ENCODE measurements at places on chromosomes 4 and X.

DNA sequence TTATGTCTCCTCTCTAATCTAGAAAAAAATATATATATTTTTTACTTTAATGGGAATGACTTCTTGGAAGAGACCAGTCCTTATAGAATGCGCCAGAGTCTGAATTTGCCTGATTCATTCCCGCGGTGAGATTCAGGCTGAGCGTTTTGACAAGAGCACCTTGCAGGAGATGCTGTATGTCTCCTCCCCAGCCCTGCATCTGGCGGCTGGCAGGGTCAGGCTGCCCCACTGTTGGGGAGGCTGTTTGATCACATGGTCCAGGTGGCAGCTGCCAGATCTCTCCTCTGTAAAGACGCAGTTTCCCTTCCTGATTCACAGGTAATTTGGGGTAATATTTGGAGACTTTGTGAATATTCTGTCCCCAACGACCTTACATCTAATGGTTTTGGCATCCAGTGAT lies 9.7 kb downstream of the PDZD4 start:
- no peak for DNase-seq

GRCh38 chr4:7967501-7968261 lies 28.0 kb upstream of the AFAP1 start:
- DNase-seq = no peak

DNA sequence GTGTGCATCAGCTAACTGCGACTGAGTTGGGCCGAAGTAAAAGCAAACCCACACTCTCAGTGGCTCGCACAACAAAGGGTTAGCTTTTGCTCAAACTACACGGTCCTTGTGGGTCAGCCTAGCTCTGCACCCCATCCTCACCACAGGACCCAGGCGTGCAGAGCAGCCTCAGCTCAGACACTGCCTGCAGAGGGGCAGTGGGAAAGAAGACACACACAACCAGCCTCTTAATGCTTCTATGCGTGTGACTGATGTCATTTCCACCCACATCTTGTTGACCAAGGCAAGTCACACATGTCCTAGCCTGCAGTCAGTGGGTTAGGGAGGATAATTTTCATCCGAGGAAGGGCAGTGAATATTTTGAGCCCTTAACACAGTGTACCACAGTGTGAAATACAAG lies 40.5 kb downstream of the HMGB2 start:
- DNase-seq = no peak

- no peak for DNase-seq
These were observed 1.3 kb downstream of the NAF1 start for GRCh38 chr4:163165217-163166017.

DNA sequence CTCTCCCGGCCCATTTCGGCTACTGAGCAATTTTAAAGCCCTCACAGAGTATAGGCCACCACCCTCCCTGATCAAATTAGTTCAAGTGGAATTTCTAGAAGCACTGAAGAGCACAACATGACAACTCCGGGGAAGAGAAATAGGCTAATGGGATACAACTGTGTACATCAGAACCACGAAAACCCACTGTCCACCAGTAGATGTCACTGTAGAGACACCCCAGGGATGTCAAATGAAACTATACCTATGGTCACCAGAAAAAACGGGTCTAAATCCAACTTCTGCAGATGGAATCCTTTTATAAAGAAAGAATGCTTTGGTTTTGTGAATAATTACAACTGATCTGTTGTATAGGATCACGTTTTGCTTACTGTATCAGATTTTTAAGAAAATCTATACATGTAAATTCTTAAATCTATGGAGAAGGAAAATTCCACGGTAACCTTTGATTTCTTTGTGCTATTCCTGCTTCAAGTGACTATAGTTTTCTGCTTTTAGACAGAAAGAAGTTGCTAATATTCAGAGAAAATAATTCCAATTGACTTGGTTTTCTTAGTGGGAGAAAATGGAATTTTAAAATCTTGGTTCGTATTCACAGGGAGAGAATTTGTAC lies 29.5 kb upstream of the MAP3K15 start:
- peak; percentile 78 for DNase-seq

- DNase-seq = no peak
These were observed 73.2 kb downstream of the HAUS3 start for GRCh38 chr4:2168469-2169319.

DNA sequence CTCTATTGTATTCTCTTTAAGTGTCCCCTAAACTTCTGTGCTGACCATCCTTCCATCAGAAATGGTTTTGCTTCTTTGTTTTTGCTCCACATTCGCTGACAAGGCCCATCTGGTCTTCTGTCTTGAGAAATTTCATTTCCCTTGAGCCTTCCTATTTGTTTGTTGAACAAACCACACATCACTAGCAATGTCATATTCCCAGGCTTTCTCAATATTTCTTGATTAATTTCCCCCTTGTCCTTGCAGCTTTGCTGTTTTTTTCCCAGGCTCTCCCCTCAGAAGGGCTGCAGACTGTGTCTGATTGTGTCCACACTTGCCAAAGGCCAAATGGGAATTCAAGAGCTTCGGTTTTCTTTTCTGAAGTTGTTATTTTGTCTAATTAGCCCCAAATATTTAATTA lies 158.9 kb downstream of the MID1IP1 start:
- no peak for DNase-seq

- no peak for DNase-seq
These were observed 317.2 kb downstream of the PDGFC start for GRCh38 chr4:156654410-156654809.

GRCh38 chr4:141158219-141158618 lies 24.9 kb upstream of the RNF150 start:
- no peak for DNase-seq

DNA sequence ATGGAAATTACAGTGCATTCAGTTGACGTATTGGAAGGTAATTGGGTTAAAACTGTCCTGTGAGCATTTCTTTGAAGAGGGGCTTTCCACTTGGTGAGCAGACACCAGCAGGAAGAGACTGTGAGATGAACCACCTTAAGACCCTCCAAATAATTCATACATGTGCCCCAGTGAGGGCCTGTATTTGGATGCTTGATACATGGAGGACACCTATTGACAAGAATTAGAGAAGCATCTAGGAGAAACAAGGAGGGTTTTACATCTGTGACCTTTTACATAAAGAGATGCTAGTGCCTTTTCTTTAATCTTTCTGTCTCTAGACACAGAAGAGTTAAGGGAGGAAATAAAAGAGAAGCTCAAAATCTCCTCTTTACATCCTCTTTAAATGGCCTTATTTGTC lies 1115.3 kb upstream of the IGFBP7 start:
- no peak for DNase-seq

DNA sequence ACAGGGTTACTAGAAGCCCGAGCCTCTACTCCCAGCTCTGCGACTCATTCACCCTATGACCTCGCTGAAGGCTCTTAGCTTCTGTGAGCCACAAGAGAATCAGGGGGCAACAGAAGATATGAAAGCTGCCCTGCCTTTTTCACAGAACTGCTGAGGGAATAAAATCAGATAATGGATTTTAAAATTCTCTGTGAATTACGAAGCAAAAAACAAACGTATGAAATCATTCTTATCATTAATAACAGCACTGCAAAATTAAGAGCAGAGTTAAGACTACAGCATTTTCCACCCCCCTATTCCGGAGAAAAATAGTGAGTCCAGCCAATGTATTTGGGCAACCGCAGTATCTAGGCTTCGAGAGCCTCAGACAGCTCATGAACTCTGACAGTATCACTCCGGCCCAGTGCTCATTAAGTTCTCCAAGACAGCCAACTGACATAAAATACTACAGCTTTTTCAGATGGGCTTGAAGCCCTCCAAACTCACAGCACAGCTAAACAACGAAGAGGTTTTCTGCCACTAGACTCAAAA lies 33.4 kb downstream of the AFAP1 start:
- DNase-seq = no peak

DNA sequence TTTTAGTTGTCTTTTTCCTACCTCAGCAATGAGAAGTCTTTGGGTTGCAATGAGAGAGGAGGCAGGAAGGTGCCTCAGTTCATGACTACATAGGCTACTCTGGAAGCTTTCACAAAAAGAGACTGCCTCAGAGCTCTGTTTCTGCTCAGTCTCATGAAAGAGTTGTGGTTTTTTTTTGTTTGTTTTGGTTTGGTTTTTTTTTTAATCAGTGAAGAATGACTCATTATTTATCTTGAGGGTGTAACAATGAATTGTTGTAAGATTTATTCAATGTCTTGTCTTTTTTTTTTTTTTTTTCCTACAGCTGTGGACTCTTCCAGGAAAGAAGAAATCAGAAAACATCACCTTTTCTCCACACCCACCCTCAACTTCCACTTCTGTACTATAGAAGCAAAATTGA lies 67.5 kb upstream of the CXCL13 start:
- DNase-seq = peak; percentile 62

DNA sequence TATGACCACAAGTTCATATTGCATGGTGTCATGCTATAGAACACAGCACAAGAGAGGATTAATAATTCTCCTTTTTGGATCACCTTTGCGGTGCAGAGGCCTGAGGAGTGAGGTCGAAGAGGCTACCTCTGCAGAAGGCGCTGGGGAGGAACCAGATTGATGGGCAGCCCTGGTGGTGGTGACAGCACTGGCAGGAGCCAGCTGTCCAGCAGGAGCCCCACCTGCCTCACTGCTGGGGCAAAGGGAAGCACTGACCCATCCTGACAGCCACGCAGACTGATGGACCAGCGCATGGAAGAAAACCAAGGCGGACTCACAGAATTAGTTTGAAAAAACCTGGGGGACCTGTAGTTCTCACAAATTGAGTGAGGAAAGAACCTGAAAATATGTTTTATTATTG lies 50.9 kb downstream of the COX18 start:
- no peak for DNase-seq

DNA sequence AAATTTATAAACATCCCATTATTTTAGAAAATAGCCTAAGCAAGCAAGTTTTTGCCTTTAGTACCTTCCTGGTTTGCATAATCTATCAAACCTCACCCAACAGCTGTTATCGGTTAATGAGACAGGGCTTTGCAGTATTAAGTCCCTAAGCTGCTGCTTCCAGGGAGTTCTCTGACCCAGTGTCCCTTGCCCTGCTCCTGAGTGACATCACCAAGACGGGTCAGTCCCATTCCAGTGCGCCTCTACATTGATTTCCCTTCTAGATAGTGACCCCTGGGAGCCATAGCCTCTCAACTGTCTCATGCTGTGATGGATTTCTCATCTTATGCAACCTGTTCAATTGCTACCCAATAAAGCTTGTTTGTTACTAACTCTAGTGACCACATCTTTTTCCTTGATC lies 410.4 kb downstream of the SPOCK3 start:
- DNase-seq = no peak

- DNase-seq = no peak
These were observed 22.1 kb downstream of the LIMCH1 start for GRCh38 chr4:41559940-41560516.
